Activated CD4-positive, alpha-beta T cell treated with anti-CD3 and anti-CD28 coated beads for 36 hours (primary cell): ENCODE measurements at places on chromosomes 7 and 10. TPM values are rescaled to one million over a fixed set of nuclear protein-coding genes. Genes with fewer than 3 reads are reported as not detected.

DNA sequence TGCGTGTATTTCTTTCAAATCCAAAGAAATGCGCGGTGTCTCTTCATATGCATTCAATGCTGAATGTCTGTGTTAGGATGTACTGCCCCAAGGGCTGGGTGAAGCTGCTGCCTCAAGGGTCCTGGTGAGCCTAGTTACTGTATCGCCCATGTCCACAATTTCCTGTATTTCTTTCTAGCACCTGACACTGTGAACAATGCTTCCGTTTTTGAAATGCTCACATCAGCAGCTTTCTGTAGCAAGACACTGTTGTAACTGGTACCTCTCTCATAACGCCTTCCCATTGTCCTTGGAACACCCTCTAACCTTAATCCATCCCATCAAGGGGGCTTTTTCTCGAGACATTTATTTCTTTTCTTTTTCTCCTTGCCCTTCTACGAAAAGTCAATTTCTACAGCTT, 25.1 kb downstream of the NRP1 start:
- peaks cover 3% of the 10 kb centered on the region for H3K4me1 ChIP-seq
- H3K4me3 ChIP-seq: no peak overlapping the region
- DNase-seq: no peak
- H3K27me3 ChIP-seq: peaks cover 6% of the 10 kb centered on the region

Gene CALY
- not detected for total RNA-seq

DNA sequence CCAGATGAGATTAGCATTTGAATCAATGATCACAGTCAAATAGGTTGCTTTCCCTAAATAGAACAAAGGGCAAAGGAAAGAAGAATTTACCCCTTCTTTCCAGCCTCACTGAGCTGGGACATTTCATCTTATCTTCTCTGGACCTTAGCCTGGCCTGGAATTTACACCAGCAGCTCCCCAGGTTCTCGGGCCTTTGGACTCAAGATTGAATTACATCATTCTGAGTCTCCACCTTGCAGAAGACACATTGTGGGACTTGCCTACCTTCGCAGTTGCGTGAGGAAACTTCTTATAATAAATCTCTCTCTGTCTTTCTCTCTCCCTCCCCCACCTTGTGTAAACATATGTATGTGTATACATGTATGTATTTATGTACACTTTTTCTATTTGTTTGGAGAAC, 732.4 kb downstream of the IPMK start:
- DNase-seq: no peak
- H3K4me3 ChIP-seq: no peak overlapping the region
- no peaks in the 10 kb centered on the region for H3K36me3 ChIP-seq
- no peaks in the 10 kb centered on the region for H3K27me3 ChIP-seq

- peaks cover 15% of the 10 kb centered on the region for H3K36me3 ChIP-seq
- no peak overlapping the region for H3K27ac ChIP-seq
- no peak for DNase-seq
- H3K27me3 ChIP-seq: no peaks in the 10 kb centered on the region
- H3K4me3 ChIP-seq: no peak overlapping the region
Measured at GRCh38 chr10:92538231-92538958, 35.5 kb downstream of the IDE start.

- no peak for DNase-seq
- H3K27ac ChIP-seq: no peak overlapping the region
- H3K27me3 ChIP-seq: peaks cover 5% of the 10 kb centered on the region
- no peaks in the 10 kb centered on the region for H3K4me1 ChIP-seq
- no peak overlapping the region for H3K4me3 ChIP-seq
- H3K36me3 ChIP-seq: no peaks in the 10 kb centered on the region
Measured at GRCh38 chr10:87700031-87700796, 40.5 kb downstream of the PAPSS2 start.
